Hair follicle dermal papilla cell (primary cell): ENCODE measurements at places on chromosomes 1 and 21. TPM values are rescaled to one million over a fixed set of nuclear protein-coding genes. Genes with fewer than 3 reads are reported as not detected.

Gene IGSF9
- under 0.01 TPM in 1 of 2 replicates, not detected in the other for total RNA-seq

Gene KIF2C
- 2.6 TPM in 2 replicates for total RNA-seq

Gene SELENBP1
- total RNA-seq = 43.8 and 51.8 TPM in 2 replicates

Gene GRIK3
- total RNA-seq = not detected in 2 replicates

Gene LCE1D
- total RNA-seq = not detected in 2 replicates

Gene SZRD1
- 80.6 and 90.2 TPM in 2 replicates for total RNA-seq

Gene F11R
- total RNA-seq = 2.1 and 3.6 TPM in 2 replicates

Gene ARMH1
- total RNA-seq = 0.97 and 2.9 TPM in 2 replicates

Gene LCE2C
- not detected in 2 replicates for total RNA-seq

Gene BTBD8
- total RNA-seq = 5.3 and 6.3 TPM in 2 replicates

Gene S100A7
- total RNA-seq = not detected in 2 replicates

Gene KLHDC8A
- not detected in 2 replicates for total RNA-seq

Gene FAM151A
- total RNA-seq = not detected in 2 replicates

Gene SPRR2E
- not detected in 2 replicates for total RNA-seq

Gene PRKAA2
- total RNA-seq = 2.2 and 2.6 TPM in 2 replicates

Gene WNT3A
- total RNA-seq = not detected in 2 replicates

Gene HSPA6
- under 0.01 TPM in 1 of 2 replicates, not detected in the other for total RNA-seq

Gene DCST1
- total RNA-seq = not detected in 2 replicates

Gene MTF2
- 11.5 and 18.2 TPM in 2 replicates for total RNA-seq

Gene PDZK1IP1
- not detected in 2 replicates for total RNA-seq

Gene SEMA4A
- total RNA-seq = 0.97 and 3.2 TPM in 2 replicates

Gene CELA2A
- not detected in 2 replicates for total RNA-seq

Gene C1orf146
- total RNA-seq = not detected in 2 replicates

Gene IRF6
- 1.1 and 2.1 TPM in 2 replicates for total RNA-seq

Gene CENPF
- total RNA-seq = 6.3 and 6.8 TPM in 2 replicates

Gene CATSPERE
- 1.2 and 2.3 TPM in 2 replicates for total RNA-seq

Gene CLDN17
- total RNA-seq = not detected in 2 replicates

Gene TNFSF18
- 1.2 and 2.4 TPM in 2 replicates for total RNA-seq

Gene LINGO4
- total RNA-seq = not detected in 2 replicates

Gene HEYL
- under 0.01 and 0.16 TPM in 2 replicates for total RNA-seq

Gene C1orf87
- 0.24 and 0.32 TPM in 2 replicates for total RNA-seq

Gene DIP2A
- total RNA-seq = 30.8 and 36.0 TPM in 2 replicates

Gene TUFT1
- total RNA-seq = 14.8 and 24.7 TPM in 2 replicates

Gene PHLDA3
- 78.7 and 102 TPM in 2 replicates for total RNA-seq

Gene ANGPTL3
- under 0.01 and 0.12 TPM in 2 replicates for total RNA-seq

Gene TSACC
- total RNA-seq = 0.36 TPM in 1 of 2 replicates, not detected in the other

Gene SLX9
- 9.6 and 14.8 TPM in 2 replicates for total RNA-seq

Gene EFNA3
- 0.81 and 0.97 TPM in 2 replicates for total RNA-seq

Gene LAD1
- 0.16 TPM in 1 of 2 replicates, not detected in the other for total RNA-seq

Gene LCE1C
- not detected in 2 replicates for total RNA-seq

Gene CASQ2
- not detected in 2 replicates for total RNA-seq

Gene TTLL10
- not detected in 2 replicates for total RNA-seq

Gene PIGV
- total RNA-seq = 15.4 and 20.1 TPM in 2 replicates

Gene SH2D5
- 2.1 and 4.9 TPM in 2 replicates for total RNA-seq

Gene CFAP74
- not detected in 2 replicates for total RNA-seq
